ENCODE measurements at places on chromosomes 4 and X.

GRCh38 chr4:76659103-76659490 is 224.1 kb downstream of the SHROOM3 start:
- DNase-seq: no peak

DNA sequence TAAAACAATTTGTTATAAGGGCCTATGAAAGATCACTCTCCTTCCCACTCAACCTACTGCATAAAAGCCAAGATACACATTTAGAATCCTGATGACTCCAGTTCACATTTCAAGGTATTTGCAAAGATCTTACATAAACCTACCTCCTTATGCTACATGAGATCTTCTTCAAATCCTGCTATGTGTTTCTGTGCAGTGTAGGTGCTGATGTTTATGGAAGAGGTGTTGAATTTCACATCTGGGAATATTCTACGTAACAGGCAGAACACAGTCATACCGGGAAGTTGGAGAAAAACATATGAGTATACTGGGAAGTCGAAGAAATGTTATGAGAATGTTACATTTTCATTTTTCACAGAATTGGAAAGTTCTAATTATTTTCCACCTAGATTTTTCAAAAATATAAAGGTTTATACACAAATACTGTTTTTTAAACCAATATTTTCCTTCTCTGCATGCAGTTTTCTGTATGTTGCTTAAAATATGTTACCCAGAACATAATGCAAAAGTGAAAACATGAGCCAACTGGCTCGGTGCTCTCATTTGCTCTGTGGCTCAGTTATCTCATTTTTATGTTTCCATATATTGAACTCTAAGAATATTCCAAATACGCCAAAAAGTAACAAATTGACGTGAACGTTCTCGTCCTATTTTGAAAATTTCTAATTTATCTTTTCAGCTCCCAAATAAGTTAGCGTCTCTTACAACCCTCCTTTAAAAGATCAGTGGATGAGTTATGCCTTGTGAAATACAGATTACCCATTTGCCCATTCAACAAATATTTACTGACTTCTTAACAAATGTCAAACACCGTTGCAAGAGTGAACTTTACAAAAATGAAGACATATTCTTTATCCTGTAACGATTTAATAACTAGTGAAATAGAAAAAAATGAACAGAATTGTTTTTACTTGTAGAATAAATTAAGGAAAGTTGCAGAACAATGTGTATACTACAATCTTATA is 899.3 kb downstream of the STIM2 start:
- DNase-seq: no peak

GRCh38 chrX:71439896-71440295 is 73.7 kb downstream of the TAF1 start:
- no peak for DNase-seq

DNA sequence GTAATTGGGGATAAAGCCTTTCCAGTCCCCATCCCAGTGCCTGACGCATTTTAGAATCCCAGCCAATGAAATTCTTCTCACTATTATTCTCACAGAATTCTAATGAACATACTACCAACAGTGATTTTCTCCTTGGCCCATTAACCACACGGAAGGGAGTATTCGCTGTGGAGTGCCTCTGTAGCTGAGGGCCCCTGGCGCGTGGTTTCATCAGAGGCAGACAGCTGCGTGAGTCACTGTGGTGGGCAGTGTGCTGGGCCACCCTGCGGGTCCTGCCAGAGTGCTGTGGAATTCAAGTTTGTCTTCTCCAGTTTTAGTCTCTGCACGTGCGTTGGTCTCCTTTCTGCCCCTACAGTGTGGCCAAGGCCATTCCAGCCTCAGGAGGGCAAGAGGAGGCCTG is 335.4 kb upstream of the FAT1 start:
- DNase-seq: no peak

DNA sequence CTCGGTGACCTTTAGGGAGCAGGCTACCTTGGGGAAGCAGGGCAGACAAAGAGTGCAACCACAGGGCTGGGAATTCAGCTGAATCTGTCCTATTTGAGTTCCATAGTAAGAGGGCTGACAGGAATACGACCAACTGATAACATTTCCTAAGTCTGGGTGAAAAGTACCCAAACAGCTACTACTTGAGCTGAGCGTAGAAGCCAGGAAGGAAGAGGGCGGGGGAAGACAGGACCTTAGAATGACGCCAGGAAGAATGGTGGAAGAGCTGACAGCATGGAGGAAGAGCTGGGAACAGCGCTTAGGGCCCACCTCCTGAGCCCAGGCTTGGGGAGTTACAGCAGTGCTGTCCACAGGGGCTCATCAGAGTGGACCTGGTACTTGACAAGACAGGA is 14.4 kb downstream of the MECP2 start:
- no peak for DNase-seq

DNA sequence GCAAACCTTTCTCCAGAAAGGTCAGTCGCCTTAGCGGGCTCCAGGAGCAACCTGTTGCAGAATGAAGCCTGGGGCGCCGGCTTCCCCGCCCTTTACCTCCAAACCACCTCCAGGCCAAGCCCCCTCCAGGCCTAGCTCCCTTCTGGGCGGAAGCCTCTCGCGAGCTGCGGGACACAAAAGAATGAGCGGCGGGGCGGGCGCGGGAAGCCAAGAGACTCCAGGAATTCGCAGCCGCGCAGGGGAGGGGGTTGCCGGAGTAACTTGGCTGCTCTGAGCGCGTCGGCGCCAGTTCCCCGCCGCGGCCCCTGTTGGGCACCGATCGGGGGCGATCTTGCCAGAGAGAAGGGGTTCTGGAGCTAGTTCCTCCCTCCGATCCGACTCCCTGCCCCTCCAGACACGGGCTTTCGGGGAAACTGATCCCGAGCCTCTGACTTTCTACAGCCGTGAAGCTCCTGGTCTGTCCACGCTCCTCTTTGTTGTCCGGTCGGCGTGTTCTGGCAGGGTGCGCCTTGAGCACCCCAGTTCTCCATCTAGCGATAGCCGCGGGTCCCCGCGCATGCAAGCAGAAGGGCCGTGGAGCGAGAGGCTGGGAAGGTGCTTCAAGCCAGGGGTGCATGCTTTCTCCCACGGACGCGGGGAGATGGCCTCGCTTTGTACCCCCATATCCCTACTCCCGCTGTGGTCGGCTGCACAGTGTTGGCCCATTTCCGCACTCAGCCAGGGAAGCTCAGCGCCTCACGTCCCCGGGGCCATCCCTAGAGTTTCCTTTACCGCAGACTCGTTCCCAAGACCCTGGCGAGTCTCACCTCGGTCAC is 1.2 kb downstream of the PROM1 start:
- DNase-seq: peak; percentile 78

GRCh38 chr4:87007528-87008446 is 73.0 kb downstream of the AFF1 start:
- DNase-seq: no peak

- no peak for DNase-seq
Observed at GRCh38 chr4:21447301-21448054, 501.1 kb downstream of the KCNIP4 start.

- DNase-seq: no peak
Observed at GRCh38 chrX:101415180-101416145, 7.4 kb downstream of the HNRNPH2 start.

DNA sequence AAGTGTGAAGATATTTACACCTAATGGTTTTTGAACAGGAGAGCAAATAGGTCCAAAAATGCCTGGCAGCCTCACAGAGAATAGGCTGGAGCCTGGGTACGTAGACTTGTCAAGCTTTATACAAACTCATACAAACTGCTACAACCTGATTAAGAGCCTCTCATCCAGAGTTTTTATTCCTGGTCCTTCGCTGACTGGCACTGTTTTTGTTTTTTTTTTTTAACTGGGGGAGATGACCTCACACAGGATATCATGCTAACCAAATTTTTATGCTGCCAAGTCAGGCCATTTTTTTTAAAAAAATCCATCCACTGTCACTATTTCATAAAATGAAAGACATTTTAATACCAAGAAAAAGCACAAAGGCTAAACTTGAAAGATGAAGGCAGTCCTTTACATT is 1.9 kb downstream of the FAM114A1 start:
- DNase-seq: no peak

GRCh38 chrX:54794795-54795194 is 3.3 kb downstream of the ITIH6 start:
- no peak for DNase-seq

Measured in progenitor cell of endocrine pancreas (in vitro differentiated cells).